ENCODE measurements at places on chromosomes 16 and 17.

DNA sequence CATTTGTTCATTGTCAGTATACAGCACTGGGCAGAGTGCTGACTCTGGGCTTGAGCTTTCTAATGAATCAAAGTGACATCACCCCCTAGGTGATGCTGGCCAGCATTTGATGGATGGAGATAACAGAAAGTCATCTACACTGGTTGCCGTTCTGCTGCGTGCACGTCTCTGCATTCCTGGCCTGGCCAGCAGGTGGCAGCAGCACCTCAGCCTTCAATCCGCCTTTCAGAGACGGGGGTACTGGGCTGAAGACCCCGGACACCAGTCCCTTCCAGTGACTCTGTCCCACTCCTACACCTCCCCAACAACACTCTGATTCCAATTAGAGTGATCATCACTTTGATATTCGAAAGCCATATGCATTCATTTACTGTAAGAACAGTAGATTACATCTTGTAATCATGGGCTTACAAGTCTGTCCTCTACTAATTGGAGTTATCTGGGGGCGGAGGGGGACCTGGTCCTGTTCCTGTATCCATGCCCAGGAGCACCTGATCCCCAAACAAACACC is 6.0 kb downstream of the CPSF4L start:
- no peak for DNase-seq

DNA sequence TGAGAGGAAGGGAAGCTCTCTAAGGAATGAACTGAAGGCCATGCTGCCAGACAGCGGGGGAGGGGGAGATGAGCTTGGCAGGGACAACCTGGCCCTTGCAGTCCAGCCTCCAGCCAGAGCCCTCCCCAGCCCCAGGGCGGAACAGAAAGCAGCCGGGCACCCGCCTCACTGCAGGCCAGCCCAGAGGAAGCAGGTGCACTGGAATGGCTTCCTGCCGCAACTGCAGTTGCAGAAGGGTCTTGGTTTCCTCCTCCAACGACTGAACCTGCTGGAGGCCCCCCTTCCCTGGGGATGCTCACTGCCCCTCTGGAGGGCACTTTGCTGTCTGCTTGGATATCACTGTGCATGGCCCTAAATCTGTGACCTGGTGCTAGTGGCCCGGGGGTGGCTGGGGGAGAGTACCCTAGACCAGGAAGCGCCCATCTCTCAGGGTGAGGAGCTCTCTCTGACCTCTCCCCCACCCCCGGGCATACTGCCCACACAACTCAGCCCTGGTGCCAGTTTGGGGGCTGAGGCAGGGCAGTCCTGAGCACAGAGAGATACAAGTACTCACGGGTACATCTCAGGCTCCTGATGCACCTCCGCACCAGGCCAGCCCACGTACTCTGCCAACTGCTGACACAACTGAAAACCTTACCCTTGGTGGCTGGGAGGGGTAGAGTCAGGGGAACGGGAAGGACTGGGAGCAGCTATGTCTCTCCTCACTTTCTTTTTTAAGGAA is 41.1 kb downstream of the MYO18A start:
- no peak for DNase-seq

- DNase-seq: no peak
Measured at GRCh38 chr16:50711862-50712559, 18.6 kb downstream of the NOD2 start.

DNA sequence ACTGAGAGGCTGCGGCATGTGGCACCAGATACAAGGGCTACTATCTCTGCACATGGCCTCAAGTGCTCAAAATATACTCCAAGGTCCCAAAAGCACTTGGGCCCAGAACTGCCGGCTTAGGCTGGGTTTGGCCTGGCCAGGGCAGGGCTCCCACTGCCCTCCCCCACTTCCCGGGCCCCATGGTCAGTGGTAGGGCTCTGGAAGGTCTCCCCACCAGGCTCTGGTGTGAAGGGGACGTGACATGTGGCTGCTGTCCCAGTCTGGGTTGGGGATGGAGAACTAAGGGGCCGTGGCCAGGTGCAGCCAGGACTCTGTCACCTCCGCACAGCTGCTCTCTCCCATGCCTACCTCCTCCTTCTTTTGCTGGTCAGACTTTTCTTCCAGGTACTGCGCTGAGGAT is 5.7 kb upstream of the PAM16 start:
- no peak for DNase-seq

DNA sequence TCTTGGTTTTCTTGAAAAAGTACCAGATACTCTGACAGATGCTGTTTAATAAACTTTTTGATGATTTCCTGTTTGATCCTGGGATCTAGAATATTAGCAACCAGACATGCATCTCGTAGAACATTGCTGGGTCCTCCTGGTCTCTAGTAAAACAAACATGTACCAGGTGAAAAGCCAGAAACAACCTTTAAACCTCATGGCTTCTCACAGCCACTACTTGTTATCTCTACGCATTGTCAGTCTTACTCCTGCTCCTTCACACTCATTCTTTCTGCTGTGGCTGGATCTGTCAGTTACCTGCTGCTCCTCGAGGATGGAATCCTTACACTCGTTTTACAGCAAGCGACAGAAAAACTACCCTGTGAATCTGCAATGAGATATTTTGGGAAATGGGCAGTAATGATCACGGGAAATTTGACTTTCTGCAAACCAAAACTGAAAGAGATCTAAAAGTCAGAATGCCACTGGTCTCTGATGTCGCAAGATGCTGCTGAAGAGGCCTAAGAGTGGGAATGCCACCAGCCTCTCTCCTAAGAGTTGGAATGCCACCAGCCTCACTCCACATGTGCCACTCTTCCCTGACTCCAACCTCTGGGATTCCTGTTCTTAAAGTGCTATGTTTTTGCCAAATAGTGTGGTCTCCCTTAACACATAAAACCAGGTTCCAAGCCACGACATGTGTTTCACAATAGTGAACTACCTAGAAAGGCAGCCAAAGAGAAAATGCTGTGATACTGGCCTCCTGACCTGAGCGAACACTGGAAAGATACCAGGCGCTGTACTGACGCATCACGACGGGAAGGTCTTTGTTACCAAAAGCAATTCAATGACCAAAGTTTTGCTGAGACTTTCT is 86.3 kb downstream of the VPS53 start:
- DNase-seq: no peak

DNA sequence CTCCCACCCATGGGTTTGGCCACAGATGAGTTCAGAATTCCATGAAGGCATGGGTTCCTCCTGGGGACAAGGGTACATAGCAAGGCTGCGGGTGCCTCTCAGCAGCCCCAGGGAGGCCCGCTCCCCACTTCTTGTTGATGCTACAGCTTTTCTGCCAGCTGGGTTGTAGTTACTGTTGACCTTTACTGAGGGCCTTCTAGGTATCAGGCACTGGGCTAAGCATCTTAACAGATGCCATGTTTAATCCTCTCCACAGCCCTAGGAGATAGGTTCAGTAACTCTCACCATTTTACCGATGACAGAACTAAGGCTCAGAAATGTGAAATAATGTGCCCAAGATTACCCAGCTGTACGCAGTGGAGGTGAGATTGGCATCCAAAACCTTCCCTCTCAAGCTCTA is 54.3 kb upstream of the DLX4 start:
- no peak for DNase-seq

- DNase-seq: no peak
Measured at GRCh38 chr16:71327720-71328119, 30.8 kb upstream of the CALB2 start.

- no peak for DNase-seq
Measured at GRCh38 chr17:75064867-75065561, 18.0 kb downstream of the KCTD2 start.

DNA sequence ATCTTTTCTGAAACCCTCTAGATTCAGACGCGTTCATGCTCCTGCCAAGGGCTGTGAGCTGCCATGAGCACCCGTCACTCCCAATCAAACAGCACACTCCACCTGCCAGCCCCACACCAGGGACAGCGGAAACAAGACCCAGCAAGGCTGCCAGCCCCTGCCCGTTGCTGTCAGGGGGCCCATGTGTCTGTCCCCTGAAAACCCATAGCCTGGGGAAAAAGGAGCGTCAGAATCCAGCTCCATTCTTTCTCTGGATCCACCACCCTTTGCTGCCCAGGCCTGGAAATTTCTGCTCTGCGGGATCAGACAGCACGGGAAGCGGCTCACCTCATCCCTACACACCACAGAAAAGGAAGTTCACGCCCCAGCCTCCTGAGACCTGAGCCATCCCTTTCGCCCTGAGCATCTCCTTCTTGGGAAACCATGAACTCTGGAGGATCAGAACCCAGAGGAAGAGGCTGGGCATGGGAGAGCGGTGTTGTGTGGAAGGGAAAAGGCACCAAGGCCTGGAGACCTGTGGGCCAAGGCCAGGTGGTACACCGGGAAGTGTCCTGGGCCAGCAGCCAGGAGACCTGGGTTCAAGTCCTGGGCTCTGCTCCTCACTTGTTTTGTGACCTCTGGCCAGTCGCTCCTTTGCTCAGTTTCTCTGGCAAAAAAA is 51.5 kb upstream of the RCVRN start:
- DNase-seq: no peak

All from GM12891 (cell line).